ENCODE measurements at places on chromosomes 2 and 18.

DNA sequence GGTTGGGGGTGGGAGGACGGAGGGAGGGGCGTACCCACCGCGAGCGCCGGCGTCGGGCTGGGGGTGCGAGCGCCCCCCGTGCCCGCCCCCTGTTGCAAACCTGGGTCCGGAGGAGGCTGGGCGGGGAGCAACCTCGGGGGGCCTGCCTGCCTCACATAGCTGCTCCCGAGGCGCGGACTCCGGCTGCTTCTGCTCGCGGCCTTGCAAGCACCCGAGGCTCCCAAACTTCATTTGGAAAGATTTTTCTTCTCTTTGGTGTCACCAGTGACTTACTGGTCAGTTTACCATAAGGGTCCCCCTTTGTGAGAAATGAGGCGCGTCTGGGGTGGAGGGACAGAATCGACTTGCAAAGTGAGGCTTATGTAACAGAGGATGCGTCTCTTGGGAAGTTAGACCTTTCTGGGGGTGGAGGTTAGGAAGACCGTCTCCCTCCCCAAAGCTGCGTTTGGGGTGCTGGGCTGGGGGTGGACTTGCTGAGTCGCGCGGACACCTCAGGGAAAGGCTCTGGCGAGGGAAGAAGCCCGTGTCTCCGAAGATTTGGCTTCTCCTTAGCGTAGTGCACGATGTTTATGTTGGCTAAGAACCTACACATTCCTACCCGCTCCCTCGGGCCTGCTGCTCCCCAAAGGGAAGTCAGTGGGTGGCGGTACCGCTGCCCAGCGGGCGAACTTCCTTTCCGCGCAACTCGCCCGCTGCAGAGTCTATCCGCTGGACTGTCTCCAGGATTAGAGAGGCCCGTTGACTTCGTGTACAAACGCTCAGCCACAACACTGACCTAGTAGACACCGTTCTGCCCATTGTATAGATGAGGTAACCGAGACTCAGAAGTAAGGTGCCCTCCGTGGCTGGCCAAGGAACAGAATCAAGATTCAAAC is 559 bp downstream of the TMEM37 start:
- DNase-seq: no peak

- DNase-seq: no peak
These were observed 872.2 kb upstream of the ID2 start for GRCh38 chr2:7809640-7810039.

- DNase-seq: no peak
These were observed 115.1 kb downstream of the NAB1 start for GRCh38 chr2:190763901-190764514.

- no peak for DNase-seq
These were observed 134.6 kb downstream of the CYP26B1 start for GRCh38 chr2:72012886-72013574.

- DNase-seq: no peak
These were observed 24.6 kb upstream of the INO80C start for GRCh38 chr18:35522130-35522959.

DNA sequence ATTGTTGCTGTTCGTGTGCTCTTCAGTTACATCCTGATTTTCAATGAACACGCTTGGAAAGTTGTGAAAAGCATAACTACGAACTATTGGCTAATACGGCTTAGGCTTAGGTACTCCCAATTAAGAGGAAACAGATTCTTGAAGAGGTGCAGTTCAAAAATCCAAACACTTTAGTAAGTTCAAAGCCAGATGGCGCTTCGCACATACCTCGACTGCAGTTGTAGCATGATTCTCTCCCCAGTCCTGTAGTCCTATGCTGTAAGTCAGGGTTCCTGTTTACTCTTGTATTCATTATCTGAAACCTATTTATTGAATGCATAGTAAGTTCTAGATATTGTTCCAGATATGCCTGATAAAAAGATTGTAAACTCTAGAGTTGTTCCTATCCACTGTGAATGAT is 165.2 kb downstream of the TRIB2 start:
- no peak for DNase-seq

DNA sequence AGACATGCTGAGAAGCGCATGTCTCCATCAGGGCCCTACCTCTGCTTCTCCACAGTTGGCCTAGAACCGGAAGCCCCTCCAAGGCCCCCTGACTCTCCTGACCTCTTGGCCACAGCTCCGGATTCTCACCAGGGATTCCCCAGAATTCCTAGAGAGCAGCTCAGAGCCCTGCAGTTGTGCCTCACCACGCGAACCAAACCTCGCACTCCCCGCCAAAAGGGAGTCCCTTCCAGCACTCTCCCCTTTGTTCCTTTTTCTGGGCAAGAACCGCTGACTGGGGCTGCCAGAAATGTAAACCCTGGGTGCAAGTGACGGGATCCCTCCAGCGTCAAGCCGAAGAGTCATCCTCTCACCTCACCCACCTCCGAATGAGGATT is 36.7 kb downstream of the AFF3 start:
- DNase-seq: no peak

- peak; percentile 14 for DNase-seq
These were observed 184.3 kb downstream of the SH3BP4 start for GRCh38 chr2:235135990-235136561.

DNA sequence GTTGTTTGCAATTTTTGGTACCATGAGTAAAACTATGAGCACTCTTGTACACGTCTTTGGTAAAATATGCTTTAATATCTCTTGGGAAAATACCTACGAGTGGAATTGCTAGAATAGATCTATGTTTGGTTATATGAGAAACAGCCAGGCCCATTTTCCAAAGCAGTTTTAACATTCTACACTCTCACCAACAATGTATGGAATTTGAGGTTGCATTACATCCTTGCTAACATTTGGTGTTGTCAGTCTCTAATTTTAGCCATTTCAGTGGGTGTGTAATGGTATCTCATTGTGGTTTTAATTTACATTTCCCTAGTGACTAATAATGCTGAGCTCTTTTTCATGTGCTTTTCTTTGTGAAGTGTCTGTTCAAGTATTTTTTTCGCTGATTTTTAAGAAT is 118.9 kb upstream of the TCF4 start:
- no peak for DNase-seq

DNA sequence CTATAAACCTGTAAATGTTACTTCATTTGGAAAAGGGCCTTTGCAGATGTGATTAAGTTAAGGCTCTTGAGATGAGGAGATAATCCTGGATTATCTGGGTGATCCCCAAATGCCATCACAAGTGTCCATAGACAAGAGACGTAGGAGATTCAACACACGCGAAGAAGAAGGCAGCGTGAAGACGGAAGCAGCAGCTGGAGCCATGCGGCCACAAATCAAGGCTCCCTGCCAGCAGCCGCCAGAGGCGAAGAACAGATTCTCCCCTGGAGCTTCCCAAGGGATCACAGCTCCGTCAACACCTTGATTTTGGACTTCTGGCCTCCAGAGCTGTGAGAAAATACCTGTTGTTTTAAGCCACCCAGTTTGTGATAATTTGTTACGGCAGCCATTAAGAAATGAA is 11.0 kb upstream of the VAPA start:
- DNase-seq: no peak

- no peak for DNase-seq
These were observed 7.5 kb upstream of the STAMBP start for GRCh38 chr2:73821227-73821626.

DNA sequence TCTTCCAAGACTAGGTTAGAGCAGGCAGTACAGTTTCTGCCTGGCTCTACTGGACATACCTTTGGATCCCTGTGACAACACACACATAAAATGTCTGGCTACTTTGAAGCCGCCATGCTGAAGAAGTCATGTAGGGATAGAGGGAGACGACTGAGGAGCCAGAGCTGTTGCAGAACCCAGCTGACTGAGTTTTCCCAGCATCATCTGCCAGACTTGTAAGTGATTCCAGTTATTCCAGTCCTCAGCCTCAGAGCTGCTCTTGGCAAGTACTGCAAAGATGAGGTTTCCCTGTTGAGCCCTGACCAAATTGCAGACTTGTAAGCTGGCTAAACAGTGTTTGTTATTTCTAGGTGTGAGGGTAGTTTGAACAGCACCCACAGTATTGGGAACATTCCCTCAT is 31.5 kb upstream of the TSPYL6 start:
- no peak for DNase-seq

GRCh38 chr2:147714582-147714981 is 130.2 kb upstream of the ACVR2A start:
- no peak for DNase-seq

GRCh38 chr2:127887082-127887775 is 1.5 kb upstream of the AMMECR1L start:
- DNase-seq: no peak

GRCh38 chr2:182068811-182069210 is 83.2 kb downstream of the PPP1R1C start:
- DNase-seq: no peak
